Kidney tubule cell (primary cell): ENCODE measurements at places on chromosomes 1 and 21.

GRCh38 chr1:31437433-31438037 is 24.5 kb downstream of the SERINC2 start:
- no peak for DNase-seq

GRCh38 chr1:193974286-193974798 is 787.9 kb upstream of the B3GALT2 start:
- DNase-seq: no peak

GRCh38 chr21:46227811-46228344 is 696 bp downstream of the LSS start:
- no peak for DNase-seq

DNA sequence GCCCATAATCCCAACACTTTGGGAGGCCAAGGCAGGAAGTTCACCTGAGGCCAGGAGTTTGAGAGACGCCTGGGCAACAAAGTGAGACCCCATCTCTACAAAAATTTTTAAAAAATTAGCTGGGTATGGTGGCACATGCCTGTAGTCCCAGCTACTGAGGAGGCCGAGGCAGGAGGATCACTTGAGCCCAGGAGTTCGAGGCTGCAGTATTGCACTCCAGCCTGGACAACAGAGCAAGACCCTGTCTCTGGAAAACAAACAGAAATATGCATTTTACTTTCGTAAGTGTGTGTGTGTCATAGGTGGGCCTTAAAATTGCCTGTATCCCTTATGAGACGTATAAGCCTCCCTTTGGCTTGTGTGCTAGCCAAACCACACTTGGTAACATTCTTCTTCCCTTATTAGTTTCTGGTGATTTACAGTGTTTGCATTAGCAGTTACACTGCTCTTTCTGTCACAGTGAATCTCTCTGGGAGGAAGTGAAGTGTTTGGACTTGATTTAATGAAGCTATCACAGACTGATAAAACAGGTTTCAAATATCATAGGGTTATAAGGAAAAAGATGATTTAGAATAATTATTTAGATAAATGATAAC is 48.9 kb upstream of the KIF26B start:
- DNase-seq: no peak

DNA sequence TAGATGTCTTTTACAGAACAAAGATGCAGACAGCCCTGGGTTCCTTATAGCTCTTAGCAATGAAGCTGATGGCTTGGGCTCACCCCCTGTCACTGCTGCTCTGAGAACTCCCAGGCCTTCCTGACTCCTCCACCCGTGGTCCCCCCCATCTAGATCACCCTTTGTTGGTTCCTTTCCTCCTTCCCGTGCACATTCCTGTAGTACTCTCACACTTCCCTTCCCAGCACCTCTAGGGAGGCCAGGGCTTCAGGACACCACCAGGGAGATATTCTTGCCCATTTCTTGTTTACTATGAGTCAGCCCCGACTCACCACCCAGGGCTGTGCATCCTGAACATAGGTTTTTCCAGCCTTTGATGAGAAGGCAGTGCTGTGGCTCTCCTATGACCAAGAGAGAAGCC is 14.4 kb upstream of the NOS1AP start:
- DNase-seq: peak; percentile 96

- DNase-seq: peak; percentile 79
Observed at GRCh38 chr1:200510228-200510623, 100.4 kb upstream of the ZNF281 start.

DNA sequence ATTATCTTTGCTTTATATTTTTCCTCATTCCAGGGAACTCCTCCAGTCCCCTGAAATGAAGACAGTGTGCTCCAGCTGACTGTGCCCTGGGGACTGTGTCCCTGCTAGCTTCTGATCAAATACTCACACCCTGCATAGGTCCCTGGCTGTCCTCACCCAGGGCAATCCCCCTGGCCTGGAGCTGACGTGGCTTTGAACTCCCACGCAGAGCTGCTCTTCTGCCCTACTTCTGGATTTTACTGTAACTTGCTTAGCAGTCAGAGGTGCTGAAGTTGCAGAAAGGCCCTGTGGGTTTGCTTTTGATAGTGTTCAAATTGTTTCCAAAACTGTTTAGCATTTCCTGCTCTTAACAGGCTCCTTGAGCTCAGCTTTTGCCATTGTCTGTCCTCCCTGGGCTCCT is 186.5 kb downstream of the FASLG start:
- DNase-seq: no peak

- DNase-seq: peak; percentile 80
Observed at GRCh38 chr1:112954945-112955772, 837 bp downstream of the SLC16A1 start.

GRCh38 chr1:98898940-98899339 is 105.7 kb downstream of the PLPPR5 start:
- no peak for DNase-seq

GRCh38 chr1:24985737-24986136 is 55.7 kb upstream of the RUNX3 start:
- no peak for DNase-seq

DNA sequence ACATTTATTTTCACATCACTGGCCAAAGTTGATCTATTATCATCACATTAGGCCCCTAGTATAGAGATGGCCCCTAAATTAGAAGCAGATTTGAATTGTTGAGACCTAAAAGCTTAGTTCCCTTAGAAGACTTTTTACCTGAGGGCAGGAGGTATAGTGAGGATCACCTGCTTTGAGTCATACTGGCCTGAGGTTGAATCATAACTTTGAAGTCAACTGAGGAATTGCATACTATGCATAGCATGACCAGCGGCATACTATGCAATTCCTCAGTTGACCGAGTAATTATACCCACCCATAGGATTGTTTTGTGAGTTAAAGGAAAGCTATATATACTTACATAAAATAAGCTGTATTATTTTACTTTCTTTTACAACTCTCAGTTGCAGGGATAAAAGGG is 50.3 kb upstream of the DPH5 start:
- DNase-seq: peak; percentile 22

DNA sequence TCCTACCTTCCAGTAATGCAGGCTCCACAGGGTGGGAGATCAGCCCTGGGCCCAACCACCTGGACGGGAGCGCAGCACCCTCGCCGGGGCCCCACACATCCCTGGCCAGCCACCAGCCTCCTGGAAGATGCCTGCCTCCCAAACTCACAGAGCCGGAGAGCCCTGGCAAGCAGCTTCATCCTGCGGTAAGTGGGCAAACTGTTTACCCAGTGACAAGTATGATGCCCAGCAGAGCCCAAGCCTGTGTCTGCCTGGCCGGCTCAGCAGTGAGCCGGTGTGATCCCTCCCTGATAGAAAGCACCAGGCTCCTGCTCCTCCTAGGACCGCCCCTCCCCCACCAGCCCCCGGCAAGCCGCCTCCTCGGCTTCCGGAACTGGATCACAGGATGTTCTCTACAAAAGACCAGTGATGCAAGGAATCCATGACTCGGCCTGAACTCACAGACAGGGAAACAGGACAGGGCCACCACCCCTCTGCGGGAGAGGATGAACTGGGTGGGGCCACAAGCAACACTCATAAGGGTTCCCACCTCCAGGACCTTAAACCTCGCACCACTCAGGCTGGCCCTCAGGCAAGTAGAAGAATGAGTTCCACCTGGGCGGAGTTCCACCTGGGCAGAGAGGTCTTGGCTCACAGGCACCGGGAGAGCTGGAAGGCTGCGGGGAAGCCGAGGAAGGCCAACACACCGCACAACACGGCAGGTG is 7.9 kb downstream of the ACOT7 start:
- DNase-seq: peak; percentile 92

DNA sequence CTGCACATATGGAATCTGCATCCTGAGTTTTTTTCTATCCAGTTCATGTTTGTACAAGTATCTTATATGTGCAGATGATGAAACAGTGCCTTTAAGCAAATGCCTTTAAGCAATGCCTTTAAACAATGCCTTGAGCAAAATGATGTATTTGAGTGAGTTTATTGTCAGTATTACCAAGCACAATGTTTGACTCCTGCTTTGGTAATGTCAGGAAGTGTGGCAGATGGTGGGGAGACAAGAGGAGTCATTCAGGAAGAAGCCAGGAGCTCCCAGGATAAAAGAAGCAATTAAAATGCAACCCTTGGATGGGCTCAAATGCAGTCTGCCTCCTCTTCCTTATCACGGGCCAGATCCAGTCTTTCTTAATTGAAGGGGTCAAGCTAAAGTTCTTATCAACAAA is 108.7 kb upstream of the KCNJ15 start:
- DNase-seq: no peak

DNA sequence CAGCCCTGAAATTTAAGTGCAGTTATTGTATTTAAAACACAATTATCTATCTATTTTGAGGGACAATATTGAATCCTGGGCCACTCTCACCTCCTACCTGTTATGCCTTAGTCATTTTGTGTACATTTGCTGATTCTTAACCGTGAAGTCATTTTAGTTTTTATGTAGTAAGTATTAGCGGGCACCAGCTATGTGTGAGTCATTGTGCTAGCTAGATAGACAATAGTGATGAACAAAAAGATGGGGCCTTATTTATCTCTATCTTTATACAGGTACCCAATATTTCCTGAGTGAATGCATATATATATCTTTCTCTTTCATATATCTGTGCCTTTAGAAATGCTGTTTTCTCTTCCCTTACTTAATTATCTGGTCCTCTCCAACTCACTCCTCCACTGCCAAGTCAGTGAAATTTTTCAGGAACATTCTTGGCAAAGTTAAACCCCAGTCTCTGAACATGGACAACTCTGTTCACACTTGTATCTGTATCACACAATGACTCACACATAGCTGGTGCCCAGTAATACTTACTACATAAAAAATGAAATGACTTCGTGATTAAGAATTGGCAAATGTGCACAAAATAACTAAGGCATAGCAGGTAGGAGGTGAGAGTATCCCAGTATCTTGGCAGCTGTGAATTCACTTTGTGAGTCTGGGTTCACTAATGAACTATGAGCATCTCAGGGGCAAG is 166.0 kb upstream of the C8B start:
- DNase-seq: peak; percentile 42

GRCh38 chr1:175818929-175819328 is 75.5 kb upstream of the TNR start:
- DNase-seq: no peak

DNA sequence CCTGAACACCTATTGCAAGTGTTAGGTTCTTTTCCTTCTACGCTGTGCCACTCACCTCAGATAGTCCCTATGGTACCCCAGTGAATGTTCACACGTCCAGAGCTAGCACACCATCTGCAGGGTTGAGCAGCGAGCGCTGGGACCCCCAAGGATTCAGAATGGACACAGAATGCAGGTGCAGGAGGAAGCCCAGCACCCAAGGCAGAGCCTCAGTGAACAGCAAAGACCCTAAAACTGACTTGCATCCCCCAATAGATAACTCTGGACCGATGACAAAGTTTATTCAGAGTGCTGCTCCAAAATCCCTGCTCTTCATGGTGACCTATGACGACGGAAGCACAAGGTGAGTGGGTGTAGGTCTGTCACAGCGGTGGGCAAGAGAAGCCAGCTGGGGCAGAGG is 15.1 kb upstream of the MX2 start:
- no peak for DNase-seq

GRCh38 chr1:154951901-154952657 is 3.8 kb downstream of the PBXIP1 start:
- DNase-seq: no peak

DNA sequence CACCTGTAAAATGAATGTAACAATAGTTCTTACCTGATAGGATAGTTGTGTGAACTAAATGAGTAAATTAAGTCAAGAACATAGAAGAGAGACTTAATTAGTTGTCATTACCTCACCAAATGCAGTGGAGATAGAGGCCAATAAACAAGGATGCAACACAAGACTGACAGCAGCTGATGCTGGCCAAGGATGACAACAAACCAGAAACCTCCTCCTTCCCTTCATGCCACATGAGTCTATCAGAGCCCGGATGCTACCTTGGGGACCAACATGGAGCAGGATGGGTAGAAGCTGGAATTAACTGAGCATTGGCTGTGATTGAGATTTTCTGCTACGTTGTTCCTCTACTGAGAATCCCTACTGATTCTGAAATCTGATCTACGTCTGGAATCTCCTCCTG is 30.3 kb upstream of the USP1 start:
- DNase-seq: no peak

- DNase-seq: no peak
Observed at GRCh38 chr1:246772686-246773085, 48.5 kb downstream of the SCCPDH start.

- DNase-seq: peak; percentile 74
Observed at GRCh38 chr1:64894438-64895196, 71.7 kb downstream of the JAK1 start.

DNA sequence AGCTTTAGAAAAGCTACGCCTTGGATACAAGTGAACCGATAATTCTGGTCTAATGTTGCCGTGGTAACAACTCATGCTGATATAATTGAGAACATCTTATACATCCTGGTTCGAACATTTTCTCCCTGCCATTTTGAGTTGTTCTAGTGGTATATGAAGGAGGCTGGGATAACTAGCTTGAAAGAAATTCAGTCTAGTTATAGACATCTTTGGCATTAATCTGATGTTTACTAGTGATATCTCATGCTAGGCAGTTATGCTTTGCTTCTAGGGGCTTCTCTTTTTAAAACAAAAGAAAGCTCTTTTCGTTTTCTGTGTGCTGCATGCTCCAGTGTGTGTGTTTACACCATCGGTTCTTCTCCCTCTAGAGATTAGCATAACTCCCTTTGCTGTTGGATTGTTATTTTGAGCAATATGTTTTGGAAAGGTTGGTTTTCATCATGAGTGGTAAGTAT is 20.5 kb downstream of the PRKACB start:
- no peak for DNase-seq

- DNase-seq: peak; percentile 20
Observed at GRCh38 chr1:190179817-190180216, 297.8 kb downstream of the BRINP3 start.

DNA sequence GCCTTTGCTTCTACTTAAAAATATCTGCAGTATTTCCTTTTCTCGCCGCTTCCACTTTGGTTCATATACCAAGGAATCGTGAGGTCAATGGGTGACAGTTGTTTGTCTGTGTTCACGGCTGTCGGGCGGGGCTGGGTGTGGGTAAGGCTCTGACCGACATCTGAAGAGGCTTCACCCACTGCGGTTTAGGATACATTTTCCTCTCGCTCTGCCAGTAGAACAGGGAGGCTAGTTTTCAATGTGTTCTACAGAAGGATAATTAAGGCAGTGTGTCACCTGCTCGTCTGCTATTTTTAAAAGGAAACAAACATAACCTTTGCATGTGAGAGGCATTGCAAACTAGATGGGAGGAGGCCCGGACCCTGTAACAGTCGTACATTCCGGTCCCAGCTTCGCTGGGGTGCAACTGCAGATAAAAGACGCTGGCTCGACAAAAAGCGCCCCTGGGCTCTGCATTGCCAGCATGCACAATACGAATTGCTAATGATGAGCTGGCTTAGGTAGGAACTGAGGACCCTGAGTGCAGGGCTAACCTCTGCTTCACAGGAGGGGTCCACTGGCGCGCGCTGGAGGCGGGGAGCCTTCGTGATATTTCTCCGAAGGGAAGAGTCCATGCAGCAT is 8.5 kb upstream of the ERG start:
- DNase-seq: no peak
